ENCODE measurements at places on chromosomes 16 and 17.

- H3K27ac ChIP-seq: no peak overlapping the region
- H3K36me3 ChIP-seq: no peaks in the 10 kb centered on the region
- H3K4me3 ChIP-seq: no peak overlapping the region
- H3K27me3 ChIP-seq: peaks cover 22% of the 10 kb centered on the region
These were observed 16.9 kb upstream of the GNAO1 start for GRCh38 chr16:56174411-56174810.

DNA sequence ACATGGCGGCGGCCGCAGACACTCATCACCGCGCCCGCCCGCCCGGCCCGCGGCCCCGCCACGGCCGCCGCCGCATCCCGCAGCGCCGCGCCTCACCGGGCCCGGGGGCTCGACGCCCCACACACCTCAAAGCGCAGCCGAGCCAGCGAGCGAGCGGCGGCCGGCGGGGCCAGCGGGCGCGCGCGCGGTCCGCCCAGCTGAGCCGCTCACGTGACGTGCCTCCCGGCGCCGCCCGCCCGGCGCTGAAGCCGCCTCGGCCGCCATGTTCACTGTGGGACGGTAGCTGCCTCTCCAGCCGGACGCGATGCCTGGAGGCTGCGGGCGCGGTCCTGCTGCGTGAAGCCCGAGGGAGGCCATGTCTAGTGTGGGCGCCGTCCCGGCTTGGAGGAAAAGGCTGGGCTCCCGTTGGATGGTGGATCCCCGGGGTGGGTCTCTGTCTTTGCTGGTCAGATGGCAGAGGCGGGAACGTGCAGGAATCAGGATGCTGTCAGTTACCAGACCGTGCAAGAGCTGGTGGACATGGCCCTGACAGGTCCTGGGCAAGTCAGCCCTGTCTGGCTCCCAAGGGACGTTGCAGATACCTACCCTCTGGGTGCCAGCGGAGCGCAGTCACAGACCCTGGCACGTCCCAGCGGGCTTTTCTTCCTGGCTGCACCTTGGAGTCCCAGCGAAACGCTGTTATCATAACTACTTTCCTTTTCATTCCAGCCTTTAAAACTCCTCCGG lies at the start of gene USP31:
Gene USP31, minus strand, starts transcription at position 186 of the 726 bp plus-strand sequence. Its CDS starts 182 bp downstream, at position 4.
- H3K4me3 ChIP-seq: peak within 1 kb of the TSS; percentile 95
- H3K4me1 ChIP-seq: peaks cover 41% of the 10 kb centered on the region
- no peaks in the 10 kb centered on the region for H3K36me3 ChIP-seq
- peaks cover 28% of the 10 kb centered on the region for H3K27me3 ChIP-seq
- peak; percentile 93 for DNase-seq

DNA sequence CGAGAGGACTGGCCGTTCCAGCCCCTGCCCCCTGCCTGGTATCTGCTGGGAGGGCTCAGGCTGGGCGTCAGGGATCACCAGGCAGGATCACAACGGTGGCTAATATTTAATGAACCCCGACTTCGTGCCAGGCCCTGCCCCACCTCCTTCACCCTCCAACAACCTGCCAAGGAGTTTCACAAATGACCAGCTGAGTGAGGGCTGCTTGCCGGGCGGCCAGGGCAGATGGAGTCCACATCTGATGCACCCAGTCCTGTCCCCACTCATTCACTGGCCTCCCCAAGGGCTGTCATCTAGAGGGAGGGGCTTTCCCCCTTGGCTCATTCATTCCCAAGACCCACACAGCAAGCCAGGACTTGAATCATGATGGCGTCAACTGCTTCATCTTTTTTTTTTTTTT lies 17.5 kb downstream of the UBALD1 start:
- H3K27ac ChIP-seq: no peak overlapping the region
- no peaks in the 10 kb centered on the region for H3K36me3 ChIP-seq
- H3K27me3 ChIP-seq: peaks cover 17% of the 10 kb centered on the region
- DNase-seq: no peak
- H3K4me3 ChIP-seq: no peak overlapping the region
- peaks cover 50% of the 10 kb centered on the region for H3K4me1 ChIP-seq

DNA sequence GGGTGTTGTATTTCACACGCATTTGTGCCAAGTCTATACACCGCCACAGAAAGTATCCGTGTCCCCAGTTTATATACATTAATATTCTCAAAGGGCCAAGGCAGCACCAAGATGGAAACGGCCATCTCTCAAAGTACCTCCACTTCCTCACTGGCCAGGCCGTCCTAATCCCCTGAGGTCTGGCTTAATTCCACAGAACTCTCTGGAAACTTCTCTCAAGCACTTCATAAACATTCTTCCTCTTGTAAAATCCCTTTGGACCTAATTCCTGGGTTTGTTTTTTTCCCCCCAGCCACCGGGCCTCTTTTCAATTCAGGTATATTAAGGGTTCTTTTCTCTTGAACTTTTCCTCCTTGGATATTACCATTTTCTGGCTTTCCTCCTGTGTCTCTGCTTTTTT lies 5.1 kb upstream of the ERN1 start:
- peaks cover 26% of the 10 kb centered on the region for H3K27me3 ChIP-seq
- H3K4me3 ChIP-seq: no peak overlapping the region
- no peak overlapping the region for H3K27ac ChIP-seq
- peaks cover 30% of the 10 kb centered on the region for H3K4me1 ChIP-seq
- DNase-seq: no peak

DNA sequence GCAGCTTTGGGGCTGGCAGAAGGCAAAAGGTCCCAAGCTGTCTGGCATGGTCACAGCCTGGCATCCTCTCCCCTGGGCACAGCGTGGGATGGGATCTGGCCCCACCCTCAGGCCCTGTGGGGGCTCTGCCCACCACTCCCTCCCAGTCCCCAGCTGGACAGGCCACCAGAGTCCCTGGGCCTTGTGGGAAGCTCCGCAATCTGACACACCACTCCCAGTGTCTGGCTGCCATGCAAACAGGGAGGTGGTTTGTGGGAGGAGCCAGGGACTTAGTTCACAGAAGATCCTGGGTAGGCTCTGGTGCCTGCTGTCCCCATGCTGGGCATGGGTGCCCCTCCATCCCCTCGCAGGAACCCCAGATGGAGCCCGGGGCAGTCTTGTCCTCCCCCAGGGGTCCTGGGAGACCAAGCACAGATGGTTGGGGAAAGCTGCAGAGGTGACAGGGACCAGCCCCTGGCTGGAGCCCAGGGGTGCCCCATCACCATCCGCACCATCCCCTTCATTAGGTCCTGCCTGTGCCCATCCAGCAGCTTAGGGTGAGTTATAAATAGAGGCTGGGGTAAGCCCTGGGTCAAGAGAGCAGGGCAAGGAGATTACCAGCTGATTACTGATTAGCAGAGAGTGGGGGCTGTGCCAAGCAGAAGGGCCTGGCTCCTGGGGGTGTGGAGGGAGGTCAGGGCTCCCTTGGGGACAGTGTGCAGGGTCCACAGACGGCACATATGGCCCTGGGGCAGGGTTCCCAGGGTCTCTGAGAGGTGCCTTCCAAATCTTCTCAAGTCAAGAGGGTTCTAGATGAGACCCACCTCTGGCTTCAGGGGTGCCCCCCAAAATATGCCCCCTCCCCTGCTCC lies 6.2 kb downstream of the FSCN2 start:
- no peak overlapping the region for H3K27ac ChIP-seq
- peaks cover 10% of the 10 kb centered on the region for H3K4me1 ChIP-seq
- H3K27me3 ChIP-seq: peaks cover 35% of the 10 kb centered on the region
- no peaks in the 10 kb centered on the region for H3K36me3 ChIP-seq
- DNase-seq: no peak
- H3K4me3 ChIP-seq: no peak overlapping the region

Data from nephron progenitor cell (in vitro differentiated cells).